Amniotic epithelial cell (primary cell): ENCODE measurements at places on chromosomes 7 and 10.

- no peak for DNase-seq
Observed at GRCh38 chr7:32318300-32319011, 171.7 kb downstream of the LSM5 start.

DNA sequence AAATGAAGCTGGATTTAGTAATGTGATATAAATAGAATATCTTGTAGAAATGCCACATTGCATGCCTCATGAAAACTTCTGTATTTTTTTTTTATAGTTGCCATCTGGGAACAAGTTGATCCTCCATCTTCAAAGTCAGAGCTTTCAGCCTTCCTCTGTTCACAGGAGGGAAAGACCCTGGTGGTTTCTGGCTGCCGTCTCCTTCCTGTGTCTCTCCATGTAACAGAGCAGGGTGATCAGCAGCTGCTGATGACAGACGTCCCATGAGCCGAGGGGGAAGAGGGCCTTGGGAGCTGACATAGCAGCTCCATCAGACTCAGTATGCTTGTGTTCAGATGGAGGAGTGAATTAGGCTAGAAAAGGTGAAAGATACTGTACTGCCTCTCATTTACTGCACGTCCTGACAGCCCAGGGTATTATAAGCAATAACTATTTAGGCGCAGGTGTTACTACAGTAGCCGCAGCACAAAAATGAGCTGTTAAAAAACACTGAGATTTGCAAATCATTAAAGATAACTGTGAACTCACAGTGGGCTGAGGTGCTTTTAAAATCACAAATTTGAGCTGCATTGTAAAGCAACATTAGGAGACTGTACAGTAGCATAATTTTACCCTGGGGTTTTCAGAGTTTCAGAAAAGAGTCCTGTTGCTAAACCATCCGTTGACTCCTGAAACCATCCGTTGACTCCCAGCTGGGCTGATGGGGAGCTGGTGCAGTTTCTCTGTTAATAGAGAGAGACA is 103.3 kb downstream of the CFAP58 start:
- DNase-seq = no peak

- DNase-seq = no peak
Observed at GRCh38 chr7:116165717-116166116, 44.6 kb upstream of the TES start.

GRCh38 chr7:24898691-24899090 is 81.3 kb downstream of the OSBPL3 start:
- DNase-seq = peak; percentile 36

DNA sequence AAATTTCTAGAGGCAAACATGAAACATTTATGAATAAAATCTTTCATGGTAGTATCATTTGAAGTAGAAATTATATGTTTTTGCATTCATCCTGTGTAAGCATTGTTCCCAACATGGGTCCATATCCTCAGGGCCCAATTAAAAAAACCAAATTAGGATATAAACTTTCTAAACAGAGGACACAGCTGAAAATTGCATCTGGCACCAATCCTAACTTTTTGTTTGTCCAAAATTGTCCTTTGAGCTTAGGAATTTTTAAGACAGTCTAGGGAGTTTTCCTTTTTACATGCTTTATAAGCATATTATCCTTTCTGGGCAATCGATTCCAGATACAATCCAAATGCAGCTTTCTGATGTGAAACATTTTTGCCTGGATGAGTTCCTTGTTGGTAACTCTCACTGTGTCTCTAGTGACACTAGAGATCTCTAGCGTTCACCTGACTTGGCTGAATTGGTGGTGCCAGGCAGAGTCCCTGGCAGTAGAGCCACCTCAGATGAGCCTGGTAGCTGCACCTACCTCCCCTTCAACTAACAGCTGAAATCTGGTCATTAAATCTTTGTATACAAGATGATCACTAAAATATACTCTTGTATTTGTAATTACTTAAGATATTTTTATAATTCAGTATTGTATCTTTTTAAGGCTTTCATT is 137.6 kb upstream of the SAMD8 start:
- no peak for DNase-seq

- DNase-seq = no peak
Observed at GRCh38 chr10:98268694-98269431, 869 bp upstream of the LOXL4 start.

- no peak for DNase-seq
Observed at GRCh38 chr7:78760620-78761355, 692.7 kb downstream of the MAGI2 start.

GRCh38 chr7:2639181-2639681 is 7.4 kb downstream of the TTYH3 start:
- DNase-seq = no peak

- no peak for DNase-seq
Observed at GRCh38 chr7:36736899-36737211, 12.6 kb upstream of the AOAH start.

- no peak for DNase-seq
Observed at GRCh38 chr10:43102063-43102828, 25.4 kb downstream of the RET start.

GRCh38 chr7:28596245-28596935 is 184.1 kb downstream of the CREB5 start:
- peak; percentile 48 for DNase-seq

GRCh38 chr7:30041526-30042269 is 13.5 kb downstream of the PLEKHA8 start:
- DNase-seq = no peak

GRCh38 chr7:118429141-118429540 is 204.6 kb downstream of the ANKRD7 start:
- DNase-seq = no peak

DNA sequence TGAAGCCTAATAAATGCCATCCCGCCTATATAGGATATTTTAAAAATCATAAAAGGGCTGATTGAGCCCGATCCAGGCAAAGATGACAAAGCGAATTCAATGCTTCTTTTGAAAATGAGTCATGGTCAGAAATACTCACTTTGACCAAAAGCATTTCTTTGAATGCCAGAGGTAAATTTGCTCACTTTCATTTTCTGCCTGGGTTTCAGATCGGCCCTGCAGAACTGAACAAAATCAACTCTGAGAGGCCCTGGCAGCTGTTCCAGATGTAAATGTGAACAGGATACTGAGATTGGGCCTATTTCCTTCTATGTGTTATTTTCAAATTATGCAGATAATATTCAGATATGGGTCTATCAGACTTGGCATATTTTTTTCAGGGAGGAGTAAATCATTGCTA is 114.8 kb upstream of the ARID5B start:
- peak; percentile 73 for DNase-seq

- DNase-seq = no peak
Observed at GRCh38 chr7:179209-179681, 13.1 kb upstream of the FAM20C start.

- no peak for DNase-seq
Observed at GRCh38 chr7:76165973-76166403, 35.7 kb upstream of the SRRM3 start.

GRCh38 chr7:14351167-14351566 is 361.7 kb upstream of the ETV1 start:
- no peak for DNase-seq

DNA sequence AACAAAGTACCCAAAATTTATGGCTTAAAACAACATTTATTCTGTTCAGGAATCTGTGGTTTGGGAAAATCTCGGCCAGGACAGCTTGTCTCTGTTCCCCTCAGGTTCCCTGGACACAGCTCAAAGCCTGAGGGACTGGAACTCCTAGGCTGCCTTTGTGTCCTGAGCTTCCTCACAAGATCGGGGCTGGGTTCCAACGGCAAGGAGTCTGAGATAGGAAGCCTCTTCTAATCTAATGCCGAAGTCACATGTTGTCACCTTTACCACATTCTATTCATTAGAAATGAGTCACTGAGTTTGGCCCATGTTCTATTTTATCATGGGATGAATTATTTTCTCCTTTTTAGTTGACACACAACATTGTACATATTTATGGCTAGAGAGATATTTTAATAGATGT is 80.5 kb downstream of the ANKRD26 start:
- no peak for DNase-seq

DNA sequence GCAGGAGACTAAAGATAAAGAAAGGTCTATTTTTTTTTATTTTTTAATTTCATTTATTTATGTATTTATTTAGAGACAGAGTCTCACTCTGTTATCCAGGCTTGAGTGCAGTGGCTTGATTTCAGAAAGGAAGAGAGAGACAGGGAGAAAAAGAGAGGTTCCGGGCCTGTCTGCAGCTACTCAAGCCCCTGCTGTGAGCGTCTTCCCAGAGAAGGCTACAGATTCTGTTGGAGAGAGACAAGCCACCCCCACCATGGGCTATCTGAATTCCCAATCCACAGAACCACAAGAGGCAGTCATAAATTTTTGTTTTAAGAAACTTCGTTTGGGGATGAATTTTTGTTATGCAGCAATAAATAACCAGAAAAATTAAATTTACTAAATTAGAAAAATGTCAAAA is 68.1 kb downstream of the CALN1 start:
- no peak for DNase-seq

DNA sequence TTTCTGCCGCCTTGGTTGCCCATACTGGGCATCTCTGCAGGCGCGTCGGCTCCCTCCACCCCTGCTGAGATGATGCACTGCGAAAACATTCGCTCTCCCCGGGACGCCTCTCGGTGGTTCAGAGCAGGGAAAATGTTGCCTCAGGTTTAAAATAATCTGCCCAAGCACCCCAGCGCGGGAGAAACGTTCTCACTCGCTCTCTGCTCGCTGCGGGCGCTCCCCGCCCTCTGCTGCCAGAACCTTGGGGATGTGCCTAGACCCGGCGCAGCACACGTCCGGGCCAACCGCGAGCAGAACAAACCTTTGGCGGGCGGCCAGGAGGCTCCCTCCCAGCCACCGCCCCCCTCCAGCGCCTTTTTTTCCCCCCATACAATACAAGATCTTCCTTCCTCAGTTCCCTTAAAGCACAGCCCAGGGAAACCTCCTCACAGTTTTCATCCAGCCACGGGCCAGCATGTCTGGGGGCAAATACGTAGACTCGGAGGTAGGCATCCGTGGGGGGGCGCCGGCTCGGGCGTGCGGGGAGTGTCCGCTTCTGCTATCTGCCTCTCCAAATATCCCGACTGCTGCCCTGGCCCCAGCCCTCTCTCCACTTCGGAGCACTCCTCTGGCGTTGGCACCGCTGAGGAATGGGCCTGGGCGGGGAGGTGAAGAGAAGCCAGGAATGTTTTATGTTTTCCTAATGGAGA is at the start of gene CAV1:
TSS of gene CAV1 (plus strand) at position 428 of the 689 bp plus-strand sequence. CDS start at position 455, 27 bp downstream.
- DNase-seq = peak; percentile 87

GRCh38 chr7:2614631-2615330 is 17.0 kb upstream of the TTYH3 start:
- no peak for DNase-seq

- no peak for DNase-seq
Observed at GRCh38 chr10:22990443-22990842, 62.6 kb downstream of the ARMC3 start.

DNA sequence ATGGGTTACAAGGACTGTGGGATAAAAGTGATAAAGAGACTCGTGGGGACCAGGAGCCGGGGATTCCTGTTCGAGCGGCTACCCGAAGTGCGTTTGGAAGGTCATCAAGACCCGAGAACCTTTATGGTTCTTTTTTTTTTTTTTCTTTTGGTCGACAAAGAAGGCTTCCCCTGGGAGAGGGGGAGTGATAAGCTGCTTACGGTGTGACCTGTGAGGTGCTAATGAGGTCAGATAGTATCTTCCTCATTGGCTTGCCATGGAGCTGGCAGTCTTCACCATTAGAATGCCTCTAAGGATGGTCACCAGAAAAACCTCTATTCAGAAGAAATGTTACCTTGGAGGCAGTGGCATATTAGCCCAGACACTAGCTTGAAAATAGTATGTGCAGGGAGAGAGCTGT is 92.3 kb upstream of the STEAP4 start:
- no peak for DNase-seq

GRCh38 chr7:80707318-80707717 is 68.9 kb downstream of the CD36 start:
- DNase-seq = no peak

GRCh38 chr10:119523895-119524719 is 18.4 kb downstream of the RGS10 start:
- no peak for DNase-seq

GRCh38 chr10:118407026-118407425 is 64.9 kb upstream of the FAM204A start:
- no peak for DNase-seq

- no peak for DNase-seq
Observed at GRCh38 chr7:150374026-150374425, 5.1 kb upstream of the ZNF775 start.

GRCh38 chr7:181738-182137 is 10.6 kb upstream of the FAM20C start:
- no peak for DNase-seq

DNA sequence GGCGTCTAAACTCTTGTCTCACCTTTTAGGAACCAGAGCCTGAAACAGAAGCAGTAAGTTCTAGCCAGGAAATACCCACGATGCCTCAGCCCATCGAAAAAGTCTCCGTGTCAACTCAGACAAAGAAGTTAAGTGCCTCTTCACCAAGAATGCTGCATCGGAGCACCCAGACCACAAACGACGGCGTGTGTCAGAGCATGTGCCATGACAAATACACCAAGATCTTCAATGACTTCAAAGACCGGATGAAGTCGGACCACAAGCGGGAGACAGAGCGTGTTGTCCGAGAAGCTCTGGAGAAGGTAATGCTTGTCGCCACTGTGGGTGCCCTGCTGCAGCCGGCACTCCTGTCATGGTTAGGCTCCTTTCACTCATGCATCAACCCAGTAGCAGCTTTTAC is 113.1 kb downstream of the ZMYND11 start:
- no peak for DNase-seq

GRCh38 chr10:30882281-30882680 is 149.4 kb downstream of the ZNF438 start:
- no peak for DNase-seq

GRCh38 chr10:37794305-37794976 is 63.0 kb downstream of the ZNF248 start:
- DNase-seq = no peak

GRCh38 chr7:13072014-13072413 is 384.6 kb downstream of the ARL4A start:
- DNase-seq = no peak

GRCh38 chr7:155985518-155986250 is 173.4 kb upstream of the SHH start:
- no peak for DNase-seq

- peak; percentile 64 for DNase-seq
Observed at GRCh38 chr7:5997210-5997808, 11.5 kb downstream of the PMS2 start.

- no peak for DNase-seq
Observed at GRCh38 chr7:3250725-3251124, 50.3 kb upstream of the SDK1 start.

GRCh38 chr10:80410122-80410521 is 1.8 kb downstream of the PRXL2A start:
- no peak for DNase-seq

- no peak for DNase-seq
Observed at GRCh38 chr7:147539685-147540084, 1050.9 kb upstream of the C7orf33 start.
